ENCODE measurements at places on chromosomes 7 and 10.
A peak's percentile ranks its signal among the peaks of the same experiment; 100 is the strongest.

GRCh38 chr10:114899982-114900381 is 38.0 kb upstream of the TRUB1 start:
- DNase-seq = no peak

GRCh38 chr10:52353960-52354394 is 39.9 kb downstream of the DKK1 start:
- DNase-seq = no peak

DNA sequence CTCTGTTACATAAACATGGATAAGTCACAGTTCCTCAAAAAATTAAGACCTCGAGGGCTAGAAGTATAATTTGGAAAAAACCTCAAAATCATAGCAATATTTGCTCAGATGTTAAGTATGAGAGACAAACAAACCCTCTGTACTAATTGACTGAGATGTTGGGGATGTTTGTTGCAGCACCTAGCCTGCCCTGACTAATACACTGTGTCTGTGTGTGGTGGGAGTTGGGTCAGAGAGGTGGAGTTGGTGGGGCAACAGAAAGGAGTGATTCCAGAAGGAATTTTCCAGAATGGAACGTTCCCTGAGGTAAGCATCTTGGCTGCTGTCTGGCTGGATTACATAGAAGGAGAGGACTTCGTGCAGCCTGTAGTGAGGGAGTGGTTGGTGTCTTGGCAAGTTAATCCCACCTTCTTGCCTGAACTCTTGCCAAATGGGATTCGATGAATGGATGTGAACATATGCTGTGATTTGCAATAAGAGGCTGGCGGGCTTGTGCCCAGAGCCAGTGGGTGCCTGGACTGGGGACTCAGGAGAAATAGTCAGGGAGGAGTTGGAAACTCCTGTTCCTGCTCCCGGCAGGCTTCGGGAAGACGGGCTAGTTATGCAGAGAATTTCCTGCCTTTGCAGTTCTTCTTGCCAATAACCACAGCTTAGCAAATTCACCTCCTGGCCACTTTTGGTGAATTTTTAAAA is 9.3 kb upstream of the FAM180A start:
- DNase-seq = no peak

GRCh38 chr7:76326646-76327233 is 24.3 kb downstream of the HSPB1 start:
- DNase-seq = no peak

DNA sequence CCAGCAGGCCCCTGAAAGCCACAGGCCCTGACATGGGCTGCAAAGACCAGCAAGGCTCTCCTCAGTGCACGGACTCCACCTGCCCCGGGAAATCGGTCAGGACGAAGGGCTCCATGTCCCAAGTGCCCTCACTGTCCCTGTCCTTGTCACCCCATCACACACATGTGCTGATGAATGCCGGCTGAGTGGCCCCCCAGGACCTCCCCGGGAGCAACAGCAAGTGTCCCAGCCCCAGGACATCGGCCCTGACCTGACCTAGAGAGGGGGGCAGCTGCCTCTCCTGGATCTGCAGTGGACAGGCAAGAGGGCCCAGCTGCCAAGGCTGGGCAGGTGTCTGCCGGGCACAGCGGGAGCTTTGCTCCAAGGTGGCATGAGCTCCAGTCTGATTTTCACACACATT is 49.8 kb downstream of the STK32C start:
- DNase-seq = no peak

- no peak for DNase-seq
These were observed 70.6 kb downstream of the LHPP start for GRCh38 chr10:124532106-124532641.

DNA sequence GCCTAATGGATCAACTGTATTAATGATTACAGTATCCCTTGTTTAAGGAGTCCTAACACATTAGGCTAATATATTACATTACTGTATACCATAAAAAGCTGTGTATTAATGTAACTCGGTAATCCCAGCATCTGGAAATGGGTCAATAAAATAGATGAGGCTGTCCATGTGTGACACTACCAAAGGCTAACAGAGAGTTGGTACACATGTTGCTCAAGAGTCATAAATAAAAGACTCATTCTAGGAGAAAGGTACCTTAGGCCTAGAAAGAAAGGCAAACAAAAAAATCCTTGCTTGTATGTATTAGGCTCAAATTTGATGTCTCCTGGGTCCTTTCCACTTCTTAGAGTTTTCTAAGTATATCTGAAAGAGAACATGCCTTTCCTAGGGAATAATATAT is 14.6 kb downstream of the MCMBP start:
- no peak for DNase-seq

- peak; percentile 47 for DNase-seq
These were observed 79.4 kb downstream of the EMX2 start for GRCh38 chr10:117621795-117622420.

DNA sequence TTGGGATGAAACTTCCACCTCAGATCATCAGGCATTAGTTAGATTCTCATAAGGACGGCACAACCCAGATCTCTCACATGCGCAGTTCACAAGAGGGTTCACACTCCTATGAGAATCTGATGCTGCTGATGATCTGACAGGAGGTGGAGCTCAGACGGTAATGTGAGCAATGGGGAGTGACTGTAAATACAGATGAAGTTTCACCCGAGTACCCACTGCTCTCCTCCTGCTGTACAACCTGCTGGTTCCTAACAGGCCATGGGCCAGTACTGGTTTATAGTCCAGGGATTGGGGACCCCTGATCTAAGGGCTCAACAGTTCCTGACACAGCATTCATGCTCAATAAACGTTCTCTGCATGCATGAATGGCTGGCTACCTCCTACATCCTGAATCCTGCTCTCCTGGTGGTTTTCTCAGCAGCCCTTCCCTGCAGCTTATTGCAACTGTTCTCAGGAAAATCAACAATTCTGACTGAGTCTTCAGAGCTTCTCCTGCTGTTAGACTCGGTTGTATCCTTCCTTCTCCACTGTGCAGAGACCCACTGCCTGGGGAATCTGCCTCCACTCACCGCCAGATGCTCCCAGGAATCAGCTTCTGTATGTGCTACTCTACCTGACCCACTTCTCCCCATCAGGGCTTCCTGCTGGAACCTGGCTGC is 17.4 kb downstream of the PDE6C start:
- no peak for DNase-seq

Data from type B pancreatic cell (in vitro differentiated cells).